ENCODE measurements at places on chromosomes 1 and 21.

- DNase-seq, result no peak
These were observed 103.5 kb downstream of the NPHP4 start for GRCh38 chr1:5888606-5889211.

DNA sequence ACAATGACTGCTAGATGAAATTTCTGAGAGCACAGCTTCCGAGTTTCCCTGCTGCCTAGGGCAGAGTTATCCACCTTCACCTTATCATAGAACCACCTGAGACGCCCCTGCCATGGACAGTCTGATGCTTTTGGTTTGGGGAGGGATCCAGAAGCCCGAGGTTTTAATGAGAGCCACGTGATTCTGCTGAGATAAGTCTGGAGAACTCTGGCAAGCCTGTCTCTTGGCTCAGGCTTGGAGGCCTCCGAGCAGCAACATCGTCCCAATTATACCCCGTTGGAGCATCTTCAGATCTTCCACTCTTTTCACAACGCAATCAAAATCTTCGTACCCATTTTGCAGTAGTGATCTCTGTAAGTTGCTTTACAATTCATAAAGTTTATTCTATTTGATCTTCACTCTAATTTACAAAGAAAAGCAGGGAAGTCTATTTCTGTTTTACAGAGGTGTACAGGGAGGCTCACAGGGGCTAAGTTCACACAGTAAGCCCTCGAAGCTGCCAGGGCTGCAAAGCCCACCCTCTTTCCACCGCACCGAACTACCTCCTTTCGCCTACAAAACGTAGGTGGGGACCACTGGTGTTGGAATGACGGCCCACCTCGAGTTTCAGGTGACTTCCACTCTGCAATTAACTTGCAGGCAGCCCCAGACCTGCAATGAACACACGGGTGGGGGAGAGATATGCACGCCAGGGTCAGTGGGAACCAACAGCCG is 513 bp upstream of the HHAT start:
- no peak for DNase-seq

GRCh38 chr1:83996621-83997020 is 2.3 kb downstream of the TTLL7 start:
- no peak for DNase-seq

GRCh38 chr1:172883844-172884243 is 166.9 kb downstream of the TNFSF18 start:
- no peak for DNase-seq

GRCh38 chr1:45957684-45958083 is 154.3 kb downstream of the MAST2 start:
- DNase-seq, result no peak

GRCh38 chr1:100927276-100927675 is 31.4 kb downstream of the SLC30A7 start:
- no peak for DNase-seq

DNA sequence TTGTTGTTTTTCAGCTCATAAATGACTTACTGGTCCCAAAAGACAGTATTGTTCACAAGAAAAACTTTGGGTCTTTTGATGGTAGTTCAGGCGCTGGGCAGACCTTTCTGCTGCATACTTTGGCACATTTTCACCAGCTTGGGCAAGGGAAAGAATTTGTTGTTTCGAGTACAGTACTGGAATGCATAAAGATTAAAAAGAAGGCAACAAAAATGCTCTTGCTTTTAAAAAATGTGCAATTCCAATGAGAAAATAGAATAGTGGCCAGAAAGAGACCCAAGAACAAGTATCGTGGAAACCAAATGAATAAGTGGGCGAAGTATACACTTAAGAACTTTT is 56.0 kb downstream of the CLIC6 start:
- DNase-seq, result no peak

DNA sequence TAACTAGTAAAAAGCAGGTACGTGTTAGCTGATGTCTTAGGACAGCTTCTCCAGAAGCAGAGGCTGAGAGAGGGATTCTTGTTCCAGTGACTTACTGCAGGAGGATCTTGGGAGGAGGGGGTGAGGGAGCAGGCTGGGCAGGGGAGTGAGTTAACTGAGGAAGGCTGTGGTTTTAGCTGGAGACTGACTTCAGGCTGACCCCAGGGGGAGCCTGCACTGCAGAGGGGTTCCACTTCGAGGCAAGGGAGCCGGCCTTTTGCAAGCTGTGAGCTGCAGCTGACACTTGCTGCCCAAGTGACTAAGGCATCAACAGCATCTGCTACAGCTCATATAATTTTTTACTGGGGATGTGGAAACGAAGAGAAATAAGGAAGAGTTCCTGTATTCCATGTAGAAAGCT is 50.4 kb upstream of the SOD1 start:
- DNase-seq, result no peak

- DNase-seq, result no peak
These were observed 745 bp downstream of the MUL1 start for GRCh38 chr1:20507248-20507563.

DNA sequence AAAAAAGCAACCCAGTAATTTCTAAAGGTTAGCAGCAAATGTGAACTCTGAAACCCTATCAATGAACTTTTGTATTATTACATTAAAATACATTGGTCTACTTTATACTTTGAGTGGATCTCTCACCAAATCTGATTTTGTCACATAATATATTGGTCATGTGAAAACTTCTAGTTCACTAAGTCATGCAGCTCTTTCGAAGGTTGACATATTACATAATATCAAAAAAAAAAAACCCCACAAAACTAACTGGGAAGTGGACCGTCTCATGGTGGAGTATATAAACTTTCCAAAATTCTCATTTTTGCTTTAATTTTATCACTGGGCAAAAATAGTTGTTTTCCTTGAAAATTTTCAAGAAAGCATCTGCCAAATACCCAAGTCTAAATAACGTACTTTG is 50.4 kb downstream of the GATAD2B start:
- DNase-seq, result no peak

- DNase-seq, result no peak
These were observed 57.1 kb upstream of the C1orf87 start for GRCh38 chr1:60130703-60131102.

- no peak for DNase-seq
These were observed 37.9 kb upstream of the EDEM3 start for GRCh38 chr1:184792450-184792969.

DNA sequence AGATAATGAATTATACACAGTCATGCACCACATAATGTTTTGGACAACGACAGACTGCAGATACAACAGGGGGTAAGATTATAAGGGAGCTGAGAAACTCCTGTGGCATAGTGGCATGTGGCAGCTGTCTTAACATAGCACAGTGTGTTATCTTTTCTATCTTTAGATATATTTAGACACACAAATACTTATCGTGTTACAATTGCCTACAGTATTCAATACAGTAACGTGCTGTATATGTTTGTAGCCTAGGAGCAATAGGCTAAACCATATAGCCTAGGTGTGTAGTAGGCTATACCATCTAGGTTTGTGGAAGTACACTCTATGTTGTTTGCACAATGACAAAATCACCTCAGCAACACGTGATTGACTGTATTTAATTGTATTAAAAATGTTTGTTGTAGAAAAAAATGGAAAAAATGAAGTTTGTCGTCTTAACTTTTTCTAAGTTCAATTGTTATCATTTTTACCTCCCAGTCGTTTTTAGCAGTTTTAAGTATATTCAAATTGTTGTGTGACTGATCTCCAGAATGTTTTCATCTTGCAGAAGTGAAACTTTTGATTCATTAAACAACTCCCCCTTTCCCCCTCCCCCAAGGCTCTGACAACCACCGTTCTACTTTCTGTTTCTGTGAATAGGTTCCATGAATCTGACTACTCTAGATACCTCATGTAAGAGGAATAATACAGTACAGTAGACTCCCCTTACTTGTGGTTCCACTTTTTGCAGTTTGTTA is 351.0 kb upstream of the B3GALT2 start:
- DNase-seq, result no peak

DNA sequence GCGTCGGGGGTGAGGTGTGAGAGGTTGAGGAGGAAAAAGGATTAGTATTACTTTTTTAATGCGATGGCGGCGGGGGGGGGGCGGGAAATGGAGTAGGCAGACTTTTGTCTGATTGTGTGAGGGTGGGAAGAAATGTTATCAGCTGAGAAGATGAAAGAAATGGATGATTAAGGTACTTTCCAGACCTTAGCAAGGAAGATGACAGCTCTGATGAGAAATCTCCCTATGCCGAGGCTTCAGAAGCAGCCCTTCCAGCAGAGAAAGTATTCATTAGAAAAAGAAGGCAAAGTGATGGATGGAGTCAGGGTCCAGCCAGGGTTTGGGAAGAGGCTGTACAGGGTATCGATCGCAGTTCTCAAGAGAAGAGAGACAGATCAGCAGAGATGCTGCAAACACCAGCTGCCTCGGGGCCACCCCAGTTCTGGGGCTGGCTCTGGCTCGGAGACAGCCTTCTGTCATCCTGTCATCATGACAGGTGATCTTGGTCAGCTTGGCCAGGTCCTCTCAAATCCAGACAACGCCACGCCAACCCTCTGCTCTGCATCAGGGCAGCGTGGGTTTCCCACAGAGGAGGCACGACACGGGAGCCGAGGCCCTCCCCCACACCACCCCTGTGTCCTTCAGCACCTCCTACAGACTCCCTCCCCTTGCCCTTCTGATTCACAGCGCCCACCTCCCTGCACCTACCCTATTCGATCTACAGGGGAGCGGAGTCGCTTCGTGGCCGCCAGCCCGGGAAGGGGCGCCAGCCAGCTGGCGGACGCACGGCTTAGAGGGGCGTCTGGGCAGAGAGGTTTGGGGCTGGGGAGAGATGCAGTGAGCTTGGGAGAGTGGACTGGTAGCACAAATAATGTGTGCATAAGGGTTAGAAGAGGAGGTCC is 674 bp upstream of the ATXN7L2 start:
- no peak for DNase-seq

DNA sequence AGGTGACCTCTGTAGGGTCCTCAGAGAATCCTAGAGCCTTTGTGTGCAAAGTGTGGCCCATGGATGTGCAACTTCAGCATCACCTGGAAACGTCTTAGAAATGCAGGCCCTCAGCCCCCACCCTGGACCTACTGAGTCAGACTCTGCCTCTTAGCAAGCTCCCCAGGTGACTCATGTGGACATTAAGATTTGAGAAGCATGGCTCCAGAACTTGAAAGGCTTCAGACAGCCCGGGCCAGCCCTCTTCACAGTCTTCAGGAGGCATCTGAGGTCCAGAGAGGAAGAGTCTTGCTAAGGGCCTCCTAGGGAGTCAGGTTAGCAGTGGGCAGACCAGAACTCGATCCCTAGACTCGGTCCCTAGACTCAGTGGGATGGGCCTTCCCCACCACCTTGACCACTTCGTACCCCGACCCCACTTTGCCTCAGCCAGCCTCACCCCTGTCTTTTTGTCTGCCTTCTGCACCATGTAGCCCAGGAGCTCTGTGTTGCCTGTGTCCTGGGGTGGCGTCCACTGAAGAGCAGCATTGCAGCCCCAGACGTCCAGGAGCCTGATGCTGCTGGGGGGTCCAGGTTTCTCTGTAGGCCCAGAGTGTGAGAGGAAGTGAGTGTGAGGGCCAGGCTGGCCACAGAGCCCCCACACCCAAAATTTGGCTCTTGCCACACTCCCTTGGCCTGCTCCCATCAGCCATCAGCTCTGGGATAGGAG is 4.8 kb downstream of the MYBPH start:
- DNase-seq, result no peak

All from cerebellar nuclear complex (tissue), 1 donor.